ENCODE measurements at places on chromosomes 3 and 15.

DNA sequence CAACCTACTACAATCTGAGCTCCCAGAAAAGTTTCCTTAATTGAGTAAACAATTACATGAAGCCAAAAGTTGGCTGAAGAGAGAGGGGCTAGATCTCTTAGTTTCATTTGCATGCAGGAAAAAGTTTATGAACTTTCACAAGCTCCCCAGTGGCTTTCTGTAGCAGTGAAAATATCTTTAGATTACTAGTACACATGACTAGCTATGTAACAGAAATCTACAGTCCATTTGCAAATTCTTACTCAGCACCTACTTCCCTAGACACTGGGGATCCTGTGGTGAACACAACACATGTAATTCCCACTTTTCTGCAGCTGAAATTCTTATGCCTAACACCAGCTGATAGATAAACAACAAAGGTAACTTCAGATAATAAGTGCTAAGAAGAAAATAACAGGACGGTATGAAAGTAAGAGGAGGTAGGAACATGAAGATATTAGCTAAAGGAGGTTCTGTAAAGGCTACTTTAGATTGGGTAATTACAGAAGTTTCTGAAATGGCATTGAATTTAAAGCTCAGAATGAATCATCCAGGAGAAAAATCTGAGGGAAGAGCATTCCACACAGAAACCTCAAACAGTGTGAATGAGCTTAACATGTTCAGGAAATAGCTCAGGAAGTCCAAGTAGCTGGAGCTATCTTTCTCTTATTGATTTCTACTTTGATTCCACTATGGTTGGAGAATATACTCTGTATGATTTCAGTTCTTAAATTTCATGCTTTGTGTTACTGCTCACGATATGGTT is 204.8 kb downstream of the MAGI1 start:
- DNase-seq = peak; percentile 25

- peak; percentile 97 for DNase-seq
Observed at GRCh38 chr3:151445273-151446001, 15.4 kb downstream of the IGSF10 start.

DNA sequence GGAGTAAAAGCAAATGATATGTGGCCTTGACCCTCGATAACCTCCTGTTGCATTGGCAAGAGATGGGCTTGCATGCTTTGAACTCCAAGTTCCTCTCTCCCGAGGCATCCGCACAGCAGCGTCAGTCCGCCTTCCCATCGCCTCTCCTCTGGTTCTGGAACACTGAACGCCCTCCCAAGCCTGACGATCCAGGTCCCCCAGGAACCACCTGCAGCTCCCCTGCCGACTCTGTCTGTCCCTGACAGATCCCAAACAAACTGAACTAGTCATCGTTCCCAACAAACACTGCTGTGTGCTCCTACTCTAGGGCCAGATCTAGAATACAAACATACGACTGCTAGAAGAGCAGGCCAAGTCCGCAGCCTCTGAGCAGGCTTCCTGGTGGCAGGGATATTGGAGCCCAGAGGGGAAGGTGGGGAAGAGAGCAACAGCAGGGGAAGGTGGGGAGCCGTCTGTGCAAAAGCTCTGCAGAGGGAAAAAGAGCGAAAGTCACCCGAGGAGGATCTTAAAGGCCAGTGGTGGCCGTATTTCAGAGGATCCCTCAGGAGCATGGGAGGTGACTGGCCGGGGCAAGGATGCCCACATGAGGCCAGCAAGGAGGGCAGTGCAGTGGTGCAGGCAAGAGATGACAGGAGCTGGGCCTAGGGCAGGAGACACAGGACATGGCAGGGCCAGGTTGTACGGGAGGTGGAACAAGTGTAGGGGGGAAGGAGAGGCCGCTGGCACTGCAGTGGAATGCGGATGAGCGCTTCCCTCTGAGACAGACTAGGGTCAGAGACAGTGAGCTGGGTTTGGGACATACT is 50.8 kb downstream of the PCSK6 start:
- no peak for DNase-seq

- DNase-seq = no peak
Observed at GRCh38 chr3:113278599-113278955, 67.2 kb downstream of the BOC start.

GRCh38 chr3:20325563-20325962 is 139.6 kb upstream of the SGO1 start:
- no peak for DNase-seq
